ENCODE measurements at places on chromosomes 7 and 10.

GRCh38 chr10:59131666-59132065 is 44.8 kb upstream of the PHYHIPL start:
- DNase-seq, result no peak

DNA sequence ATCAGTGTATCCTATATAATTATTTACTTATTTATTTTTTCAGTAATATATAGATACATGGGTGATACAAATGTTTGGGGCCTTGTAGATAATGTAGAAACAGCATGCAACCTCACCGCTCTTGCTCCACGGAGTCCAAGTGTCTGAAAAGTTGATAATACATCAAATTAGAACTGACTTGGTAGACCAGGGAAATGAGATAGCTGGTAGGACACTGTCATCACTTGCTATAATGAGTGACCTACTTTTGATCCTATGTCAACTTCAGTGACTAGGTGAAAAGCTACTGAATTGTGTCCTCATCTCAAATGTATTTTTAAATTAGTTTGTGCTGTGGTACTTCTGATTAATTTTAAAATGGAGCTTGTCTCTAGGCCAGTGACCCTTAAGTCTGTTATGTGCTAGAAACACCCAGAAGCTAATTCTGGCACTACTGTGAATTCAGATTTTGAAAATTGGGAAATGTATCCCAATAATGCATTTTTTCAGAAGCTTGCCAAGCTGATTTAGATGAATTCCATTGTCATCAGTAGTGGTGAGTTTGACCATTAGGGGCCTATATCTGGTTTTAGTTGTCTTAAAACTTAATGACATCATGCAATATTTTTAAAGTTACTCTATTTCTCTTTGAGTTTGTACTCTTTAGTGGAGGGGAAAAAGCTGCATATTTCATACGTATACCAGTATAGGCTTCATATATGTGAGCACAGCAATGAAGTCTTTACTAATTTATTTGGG is 17.4 kb downstream of the CDK1 start:
- no peak for DNase-seq

- DNase-seq, result no peak
These were observed 70.0 kb downstream of the WAPL start for GRCh38 chr10:86451604-86451960.

DNA sequence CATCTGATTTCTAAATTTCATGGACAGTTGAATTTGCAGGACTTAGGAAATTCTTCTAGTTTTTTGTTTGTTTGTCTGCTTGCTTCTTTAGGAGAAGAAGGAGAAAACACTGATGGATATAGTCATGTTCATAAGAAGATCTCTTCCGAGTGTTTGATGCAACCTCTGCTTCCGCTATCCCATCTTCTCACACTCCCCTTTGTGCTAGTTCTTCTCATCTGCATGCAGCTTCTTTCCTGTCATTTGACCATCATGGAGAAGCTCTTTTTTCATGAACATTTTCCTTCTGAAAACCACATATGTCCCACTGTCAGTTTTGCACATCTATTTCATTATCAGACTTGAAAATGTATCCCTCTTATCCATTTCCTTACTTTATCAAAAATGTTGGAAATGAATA is 346.9 kb upstream of the PRKCQ start:
- DNase-seq, result no peak

- DNase-seq, result no peak
These were observed 66.7 kb downstream of the CREB3L2 start for GRCh38 chr7:137934941-137935883.

GRCh38 chr7:35605760-35606159 is 89.2 kb downstream of the HERPUD2 start:
- no peak for DNase-seq

DNA sequence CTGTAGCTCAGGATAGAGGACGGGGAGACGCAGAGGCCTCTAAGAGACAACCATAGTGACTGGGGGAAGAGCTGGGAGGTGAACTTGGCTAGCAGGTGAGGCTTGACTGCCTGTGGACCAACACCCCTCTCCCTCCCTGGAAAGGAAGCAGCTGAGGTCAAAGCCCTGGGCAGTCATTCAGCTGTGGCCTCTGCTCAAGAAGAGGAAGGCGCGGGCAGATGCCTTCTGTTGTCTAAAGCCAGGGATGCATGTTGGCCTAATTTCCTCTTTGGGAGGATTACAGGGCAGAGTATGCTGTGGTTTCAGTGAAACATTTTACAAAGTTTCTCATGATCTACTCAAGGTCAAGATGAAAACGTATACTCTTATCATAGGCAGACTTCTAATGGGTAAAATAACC is 327.1 kb downstream of the PRPF18 start:
- DNase-seq, result no peak

- DNase-seq, result no peak
These were observed 45.5 kb downstream of the TNPO3 start for GRCh38 chr7:129009437-129009836.

DNA sequence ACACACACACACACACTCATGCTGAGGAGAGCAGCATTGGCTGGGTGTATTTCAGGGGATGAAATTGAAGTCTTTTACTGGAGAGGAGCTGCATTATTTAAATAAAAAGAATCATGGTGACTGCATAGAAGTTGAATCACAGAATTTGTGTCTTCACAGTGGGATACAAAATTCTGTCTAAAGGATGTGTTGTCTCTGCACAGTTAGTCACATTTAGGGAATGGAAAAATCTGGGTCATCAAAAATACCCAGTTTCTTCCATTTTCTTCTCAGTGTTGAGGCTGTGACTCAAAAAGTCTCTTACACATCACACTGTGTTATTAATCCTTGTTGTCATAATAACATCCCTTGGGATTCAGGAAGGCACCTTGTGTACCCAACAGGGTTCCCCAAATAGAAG is 10.9 kb downstream of the PAPSS2 start:
- no peak for DNase-seq

DNA sequence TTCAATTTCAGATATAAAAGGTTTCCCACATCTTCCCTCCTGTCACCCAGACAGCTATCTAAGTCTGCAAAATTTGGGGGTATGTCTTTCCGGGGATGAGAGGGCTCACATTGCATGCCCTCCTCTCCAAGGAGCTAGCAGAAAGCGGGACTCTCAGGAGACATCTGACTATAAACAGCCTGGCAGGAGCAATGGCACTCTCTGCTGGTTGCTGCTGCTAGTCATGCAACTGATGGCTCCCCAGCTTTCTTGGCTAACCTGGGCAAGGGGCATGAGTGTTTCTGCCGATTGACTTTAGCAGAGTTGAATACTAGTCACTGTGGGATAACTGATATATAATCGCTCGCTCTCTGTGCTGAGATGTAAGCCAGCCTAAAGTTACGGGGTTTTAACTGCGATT is 12.0 kb downstream of the TBX20 start:
- DNase-seq, result no peak

- no peak for DNase-seq
These were observed 21.6 kb upstream of the UPP1 start for GRCh38 chr7:48067475-48067874.

GRCh38 chr7:107103369-107103768 is 58.9 kb downstream of the PRKAR2B start:
- DNase-seq, result no peak

DNA sequence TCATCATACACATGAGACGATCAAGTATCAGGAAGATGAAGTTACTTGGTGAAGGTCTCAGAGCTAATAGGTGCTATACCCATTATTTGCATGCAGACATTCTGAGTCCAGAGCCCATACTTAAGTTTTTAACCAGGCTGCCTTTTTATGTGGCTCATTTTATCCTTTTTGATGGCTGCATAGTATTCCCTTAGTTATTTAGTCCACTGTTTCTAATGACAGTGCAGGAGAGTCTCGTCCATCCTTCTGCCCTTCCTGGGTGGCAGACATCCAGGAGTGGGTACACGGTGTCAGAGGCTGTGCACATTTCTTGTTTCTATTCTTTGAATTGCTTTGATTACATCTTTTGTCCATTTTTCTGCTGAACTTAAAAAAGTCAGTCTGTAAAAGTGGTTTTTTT is 11.8 kb downstream of the PPP2R2D start:
- DNase-seq, result no peak

DNA sequence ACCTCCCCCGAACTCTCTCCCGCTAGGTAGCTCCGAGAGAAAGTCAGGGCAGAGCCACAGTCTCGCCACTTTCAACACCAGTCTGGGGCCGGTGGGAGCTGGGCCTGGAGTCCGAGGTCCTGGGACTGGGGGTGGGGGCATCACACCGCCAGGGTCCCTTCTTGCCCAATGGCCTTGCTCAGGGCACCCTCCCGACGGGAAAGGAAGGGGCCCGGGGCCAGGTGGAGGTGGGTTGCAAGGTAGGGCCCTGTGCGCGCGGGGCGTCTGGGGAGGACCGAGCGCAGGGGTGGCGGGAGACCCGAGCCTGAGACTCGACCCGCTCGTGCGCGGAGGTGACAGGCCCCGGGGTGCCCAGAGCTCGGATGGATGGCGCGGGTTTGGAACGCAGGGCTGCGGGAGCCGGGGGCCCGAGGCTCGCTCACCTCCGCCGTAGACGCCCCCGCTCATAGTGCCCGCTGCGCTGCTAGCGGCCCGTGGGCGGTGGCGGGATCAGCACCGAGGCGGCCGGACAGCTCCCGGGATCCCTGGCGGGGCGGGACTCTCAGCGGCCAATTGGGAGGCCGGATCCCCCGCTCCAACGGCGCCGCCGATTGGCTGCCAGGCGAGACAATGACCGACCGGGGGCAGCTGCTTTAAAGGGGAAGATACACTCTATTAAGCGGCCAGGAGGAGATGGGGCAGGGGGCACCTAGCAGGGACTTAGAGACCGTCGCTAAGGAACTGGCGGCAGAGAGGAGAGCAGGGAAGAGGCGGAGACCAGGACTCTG is at the start of gene ACTL6B:
ACTL6B (minus strand) TSS at position 541 of the 767 bp plus-strand sequence; CDS start at position 447, 94 bp downstream.
- DNase-seq, result peak; percentile 58

DNA sequence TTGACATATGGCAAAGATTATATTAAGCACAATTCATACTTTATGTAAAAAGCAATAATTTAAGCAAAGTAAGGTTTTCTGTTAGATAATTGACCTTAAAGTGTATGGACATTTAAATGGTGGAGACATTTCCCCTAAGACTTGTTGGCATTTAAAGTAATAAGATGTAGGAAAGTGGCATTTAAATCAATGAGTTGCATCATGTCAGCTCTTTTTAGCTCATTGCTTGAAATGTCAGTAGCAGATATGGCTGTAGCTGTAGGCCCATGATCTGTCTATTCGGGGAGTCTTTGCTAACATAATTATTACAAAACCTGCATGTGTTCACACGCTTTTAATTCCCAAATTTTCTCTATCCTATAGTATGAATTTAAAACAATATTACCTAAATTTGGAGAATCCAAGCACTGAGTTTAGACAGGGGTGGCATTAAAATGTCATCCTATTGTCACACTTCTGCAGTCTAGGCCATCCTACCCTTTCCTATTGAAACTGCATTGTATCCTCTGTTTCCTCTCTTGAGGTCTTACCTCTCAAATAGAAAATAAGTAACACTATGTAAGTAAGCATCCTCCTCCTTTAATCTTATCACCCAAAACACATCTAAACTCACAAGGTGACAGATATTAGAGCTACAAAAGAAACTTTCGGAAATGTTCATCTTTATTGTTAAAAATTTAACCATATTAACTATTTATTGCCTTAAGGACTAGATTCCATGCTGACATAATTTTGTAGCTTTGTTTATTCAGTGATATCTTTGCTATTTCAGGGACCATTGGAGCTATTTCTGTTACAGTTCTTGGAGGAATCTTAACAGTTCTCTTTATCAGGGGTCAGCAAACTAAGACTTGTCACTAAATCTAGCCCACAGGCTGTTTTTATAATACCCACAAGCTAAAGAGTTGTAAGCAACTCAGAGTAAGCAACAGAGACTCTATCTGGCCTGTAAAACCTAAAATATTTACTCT is 91.2 kb downstream of the LCOR start:
- no peak for DNase-seq

- DNase-seq, result no peak
These were observed 21.6 kb upstream of the FAM20C start for GRCh38 chr7:170551-171363.

GRCh38 chr10:79112881-79113431 is 44.2 kb downstream of the ZMIZ1 start:
- DNase-seq, result no peak

DNA sequence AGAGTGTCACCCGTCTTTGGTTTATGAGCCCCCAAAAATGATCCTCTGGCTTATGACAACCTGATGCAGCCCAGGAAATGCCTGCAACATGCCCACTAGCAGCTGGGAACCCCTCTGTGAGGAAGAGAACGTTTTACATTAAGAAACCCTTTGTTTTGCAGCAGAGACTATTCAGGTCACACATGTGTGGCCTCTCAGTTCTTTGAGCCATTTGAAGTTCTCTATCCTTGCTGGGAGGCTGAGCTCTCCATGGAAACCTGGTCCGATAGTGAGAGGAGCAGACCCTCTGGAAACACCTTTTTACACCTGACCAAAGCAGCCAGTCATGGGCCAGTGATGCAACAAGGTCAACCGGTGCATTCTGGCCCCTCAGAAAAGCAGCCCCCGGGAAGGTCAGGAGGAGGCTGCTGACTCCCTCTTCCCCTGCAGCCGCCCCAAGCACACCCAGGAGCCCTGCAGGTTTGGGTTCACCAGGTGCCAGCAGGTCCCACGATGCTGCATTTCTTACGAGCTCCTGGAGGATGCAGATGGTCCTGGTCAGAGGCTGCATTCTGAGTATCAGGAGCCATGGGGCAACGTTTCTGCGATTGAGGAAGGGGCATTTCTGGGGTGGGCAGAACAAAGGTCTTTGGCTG is 134.3 kb downstream of the ZMYND11 start:
- DNase-seq, result no peak

DNA sequence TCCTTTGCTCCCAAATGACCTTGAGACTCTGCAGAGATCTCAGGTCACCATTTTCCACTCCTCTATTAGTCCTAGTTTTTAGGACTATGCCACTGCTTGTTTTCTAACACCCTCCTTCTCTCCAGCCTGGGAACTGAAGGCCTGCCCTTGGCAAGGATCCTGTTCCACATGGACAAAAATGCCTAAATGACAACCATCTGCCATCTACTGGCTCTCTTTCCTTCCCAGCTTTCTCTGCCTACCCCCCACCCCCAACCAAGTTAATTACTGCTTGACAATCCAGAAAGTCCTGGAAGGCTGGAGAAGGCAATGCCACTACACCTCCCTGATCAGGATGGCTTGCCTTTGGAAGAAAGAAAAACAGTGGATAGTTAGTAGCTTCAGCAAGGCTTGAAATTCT is 44.8 kb upstream of the SP8 start:
- no peak for DNase-seq

DNA sequence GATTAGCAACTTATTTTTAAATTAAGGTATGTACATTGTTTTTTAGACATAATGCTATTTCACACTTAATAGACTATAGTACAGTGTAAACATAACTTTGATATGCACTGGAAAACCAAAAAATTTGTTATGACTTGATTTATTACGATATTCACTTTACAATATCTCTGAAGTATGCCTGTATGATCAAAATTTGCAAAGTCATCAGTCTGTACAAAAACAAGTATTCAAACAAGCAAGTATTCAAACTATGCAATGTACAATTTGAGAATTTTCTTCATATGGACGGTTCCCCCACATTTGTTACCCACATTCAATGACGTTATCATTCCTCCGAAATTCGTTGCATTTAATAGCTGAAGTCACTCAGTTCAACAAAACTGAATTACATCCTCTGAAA is 147.9 kb downstream of the AVL9 start:
- DNase-seq, result no peak
